ENCODE measurements at places on chromosomes 2 and 18.

GRCh38 chr2:172804423-172804822, 68.8 kb downstream of the RAPGEF4 start:
- no peak for DNase-seq

DNA sequence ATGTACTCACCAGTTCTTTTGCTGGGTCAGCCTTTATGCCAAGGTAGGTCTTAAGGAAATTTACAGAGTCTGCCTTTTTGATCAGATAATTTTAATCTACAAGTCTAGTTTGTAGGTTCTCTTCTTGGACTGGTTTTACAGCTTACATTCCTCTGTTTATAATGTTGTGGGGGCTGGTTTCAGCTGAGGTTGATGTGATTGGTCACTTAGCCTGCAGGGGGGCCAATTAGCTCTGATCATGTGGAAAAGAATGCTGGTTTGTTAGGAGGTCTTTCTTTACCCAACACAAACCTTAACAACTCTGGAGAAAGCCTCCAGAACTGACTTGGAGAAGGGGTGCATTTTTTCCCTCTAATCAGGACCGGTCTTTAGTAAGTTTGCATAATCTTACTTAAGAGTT, at the start of gene KCNJ13:
Gene KCNJ13, minus strand, starts transcription at position 131 of the 400 bp plus-strand sequence. CDS start 5,203 bp downstream, outside the sequence.
- no peak for DNase-seq

GRCh38 chr2:234542742-234543141, 45.9 kb upstream of the ARL4C start:
- DNase-seq: no peak

GRCh38 chr2:79860228-79861058, 347.6 kb downstream of the CTNNA2 start:
- DNase-seq: no peak
